ENCODE measurements at places on chromosomes 1 and 21.

DNA sequence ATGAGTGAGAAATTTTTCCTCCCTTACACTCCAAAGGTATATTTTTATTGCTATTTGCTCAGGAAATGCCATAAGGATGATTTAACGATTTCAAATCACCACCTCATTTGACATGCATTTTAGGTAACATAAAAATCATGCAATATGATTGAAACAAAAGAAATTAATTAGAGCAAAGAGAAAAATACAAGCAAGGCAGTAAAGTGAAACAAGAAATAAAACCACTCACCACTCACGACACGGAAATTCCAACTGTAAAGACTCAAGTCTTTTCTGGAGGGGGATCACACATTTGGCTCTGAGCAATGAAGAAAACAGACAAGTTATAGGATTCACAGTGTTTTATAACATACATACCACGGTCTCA lies 86.8 kb upstream of the ARHGAP29 start:
- DNase-seq: no peak

- no peak for DNase-seq
Measured at GRCh38 chr1:86713477-86713876, 9.1 kb downstream of the SH3GLB1 start.

GRCh38 chr1:46302641-46303037 lies 777 bp downstream of the LRRC41 start:
- DNase-seq: no peak

GRCh38 chr21:45706299-45706698 lies 62.8 kb downstream of the PCBP3 start:
- no peak for DNase-seq

GRCh38 chr21:42291003-42291750 lies 24.0 kb downstream of the TFF3 start:
- no peak for DNase-seq

GRCh38 chr1:83006271-83006670 lies 992.7 kb downstream of the TTLL7 start:
- DNase-seq: no peak

- DNase-seq: no peak
Measured at GRCh38 chr1:43507296-43508295, 23.1 kb upstream of the PTPRF start.

Measured in activated T-helper 1 cell treated with anti-CD3 and anti-CD28 coated beads, Interleukin-2, amount 50 U/mL, for 16 hours (primary cell).